ENCODE measurements at places on chromosomes 11 and 22.

GRCh38 chr11:22157531-22157930 is 35.4 kb upstream of the ANO5 start:
- no peak for DNase-seq

DNA sequence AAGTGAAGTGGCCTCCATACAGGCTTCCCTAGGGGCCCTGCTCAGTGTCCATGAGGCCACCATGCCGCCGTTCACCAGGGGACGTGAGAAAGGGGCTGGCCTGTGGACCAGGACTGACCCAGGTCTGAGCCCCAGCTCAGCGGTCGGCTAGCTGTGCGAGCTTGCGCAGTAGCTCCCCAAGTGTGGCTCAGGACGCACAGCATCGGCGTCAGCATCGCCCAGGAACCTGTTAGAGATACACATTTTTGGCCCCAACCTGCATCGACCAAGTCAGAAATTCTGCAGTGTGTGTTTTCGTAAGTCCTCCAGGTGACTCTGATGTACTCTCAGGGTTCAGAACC is 429 bp downstream of the TP53AIP1 start:
- no peak for DNase-seq

- DNase-seq: no peak
Measured at GRCh38 chr11:70378506-70379134, 19.7 kb upstream of the CTTN start.

DNA sequence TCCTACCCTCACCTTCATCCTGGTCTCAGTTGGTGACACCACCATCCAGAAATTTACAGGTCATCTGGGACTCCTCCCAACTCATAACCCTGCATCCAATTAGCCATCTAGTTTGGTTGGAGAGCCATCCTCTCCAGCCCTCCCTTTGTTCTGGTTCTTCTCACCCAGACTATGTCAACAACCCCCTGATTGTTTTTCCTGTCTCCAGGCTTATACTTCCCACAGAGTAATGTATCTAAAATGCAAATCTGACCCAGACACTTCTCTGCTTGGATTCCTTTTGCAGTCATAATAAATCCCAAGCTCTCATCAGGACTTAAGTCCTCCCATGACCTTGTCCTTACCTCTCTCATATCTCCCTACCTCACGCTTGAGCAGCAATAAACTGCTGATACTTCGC is 3.0 kb downstream of the TTC12 start:
- no peak for DNase-seq

GRCh38 chr11:102144357-102145355 is 34.4 kb downstream of the YAP1 start:
- DNase-seq: peak; percentile 7

GRCh38 chr11:122307476-122308035 is 191.5 kb upstream of the BLID start:
- no peak for DNase-seq

DNA sequence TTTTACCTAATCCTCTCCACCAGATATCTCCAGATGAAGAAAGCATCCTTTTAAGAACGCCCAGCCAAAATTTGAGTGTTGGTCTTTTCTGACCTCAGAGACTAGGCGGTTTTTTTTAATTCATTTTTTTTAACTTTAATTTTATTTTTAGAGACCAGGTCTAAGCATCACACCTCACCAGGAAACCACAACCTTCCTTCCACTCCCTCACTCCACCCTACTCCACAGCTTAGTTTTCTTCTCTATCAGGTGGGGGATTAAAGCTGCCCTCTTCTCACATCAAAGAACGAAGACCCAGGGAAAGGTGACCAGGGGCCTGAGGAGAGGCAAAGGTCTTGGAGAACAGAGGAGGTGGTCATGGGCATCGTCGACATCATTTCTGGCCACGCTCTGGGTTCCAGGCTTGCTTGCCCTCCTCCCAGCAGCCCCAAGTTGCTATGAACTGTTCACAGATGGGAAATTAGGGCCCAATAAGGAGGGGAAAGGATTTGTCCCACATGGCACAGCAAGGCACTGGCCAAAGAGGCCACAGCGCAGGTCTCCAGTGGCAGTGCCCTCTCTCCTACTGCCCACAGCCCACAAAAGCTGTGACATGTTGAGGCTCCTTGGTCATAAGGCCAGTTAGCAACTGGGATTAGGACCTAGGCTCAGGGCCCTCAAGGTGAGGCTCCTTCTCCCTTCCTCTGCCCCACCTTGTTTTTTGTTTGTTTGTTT is 1.4 kb upstream of the PEX16 start:
- DNase-seq: no peak

DNA sequence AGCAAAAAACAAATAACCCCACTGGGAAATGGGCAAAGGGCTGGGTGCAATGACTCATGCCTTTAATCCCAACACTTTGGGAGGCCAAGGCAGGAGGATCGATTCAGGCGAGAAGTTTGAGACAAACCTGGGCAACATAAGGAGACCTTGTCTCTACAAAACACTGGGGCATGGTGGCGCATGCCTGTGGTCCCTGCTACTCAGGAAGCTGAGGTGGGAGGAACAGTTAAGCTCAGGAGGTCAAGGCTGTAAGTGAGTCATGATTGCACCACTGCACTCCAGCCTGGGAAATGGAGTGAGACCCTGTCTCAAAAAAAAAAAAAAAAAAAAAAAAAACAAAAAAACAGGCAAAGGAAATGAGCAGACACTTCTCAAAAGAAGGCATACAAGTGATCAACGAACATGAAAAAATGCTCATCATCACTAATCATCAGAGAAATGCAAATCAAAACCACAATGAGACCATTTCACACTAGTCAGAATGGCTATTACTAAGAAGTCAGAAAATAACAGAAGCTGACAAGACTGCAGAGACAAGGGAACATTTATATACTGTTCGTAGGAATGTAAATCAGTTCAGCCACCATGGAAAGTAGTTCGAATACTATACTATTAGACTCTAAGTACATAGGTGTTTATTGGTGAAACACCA is 48.2 kb upstream of the SMCO4 start:
- DNase-seq: no peak

DNA sequence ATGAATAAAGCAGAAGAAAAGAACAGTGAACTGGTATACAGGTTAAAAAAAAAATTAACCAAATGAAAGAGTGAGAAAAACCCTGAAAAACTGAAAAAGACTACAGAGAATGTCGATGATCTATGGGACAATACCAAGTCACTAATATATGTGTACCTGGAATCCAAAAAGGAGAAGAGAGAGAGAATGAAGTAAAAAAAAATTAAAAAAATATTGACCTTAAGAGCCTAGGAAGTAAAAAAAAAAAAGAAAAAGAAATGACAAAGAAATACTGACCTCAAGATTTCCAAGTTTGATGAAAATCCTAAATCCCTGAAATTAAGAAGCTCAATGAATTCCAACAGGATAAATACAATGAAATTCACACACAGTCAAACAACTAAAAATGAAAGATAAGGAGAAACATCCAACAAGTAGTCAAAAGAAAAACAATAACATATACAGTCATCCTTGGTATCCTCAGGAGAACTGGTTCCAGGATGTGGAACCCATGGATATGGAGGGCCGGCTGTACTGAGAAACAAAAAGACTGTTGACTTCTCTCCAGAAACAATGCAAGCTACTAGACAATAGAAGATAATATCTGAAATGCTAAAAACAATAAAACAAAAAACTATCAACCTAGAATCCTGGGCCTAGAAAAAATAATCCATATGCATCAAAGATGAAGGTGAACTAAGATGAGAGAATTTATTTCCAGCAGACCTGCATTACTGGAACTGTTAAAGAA is 33.5 kb upstream of the SERPIND1 start:
- DNase-seq: no peak

DNA sequence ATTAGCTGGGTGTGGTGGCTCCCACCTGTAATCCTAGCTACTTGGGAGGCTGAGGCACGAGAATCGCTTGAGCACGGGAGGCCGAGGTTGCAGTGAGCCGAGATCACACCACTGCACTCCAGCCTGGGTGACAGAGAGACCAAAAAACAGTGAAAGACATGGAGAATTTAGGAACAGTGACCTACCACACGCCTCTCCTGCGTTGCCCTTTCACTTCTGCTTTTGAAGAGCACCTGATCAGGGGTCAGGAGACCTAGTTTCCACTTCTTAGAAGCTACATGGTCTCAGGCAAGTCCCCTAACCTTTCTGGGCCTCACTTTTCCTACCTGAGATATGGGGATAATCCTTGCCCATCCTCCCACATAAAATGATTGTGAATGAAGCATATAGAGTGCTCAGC is 12.2 kb downstream of the SLC35C1 start:
- no peak for DNase-seq

GRCh38 chr22:38186429-38186828 is 4.8 kb upstream of the PLA2G6 start:
- DNase-seq: no peak

GRCh38 chr11:60334005-60334620 is 7.1 kb downstream of the MS4A6E start:
- peak; percentile 33 for DNase-seq

DNA sequence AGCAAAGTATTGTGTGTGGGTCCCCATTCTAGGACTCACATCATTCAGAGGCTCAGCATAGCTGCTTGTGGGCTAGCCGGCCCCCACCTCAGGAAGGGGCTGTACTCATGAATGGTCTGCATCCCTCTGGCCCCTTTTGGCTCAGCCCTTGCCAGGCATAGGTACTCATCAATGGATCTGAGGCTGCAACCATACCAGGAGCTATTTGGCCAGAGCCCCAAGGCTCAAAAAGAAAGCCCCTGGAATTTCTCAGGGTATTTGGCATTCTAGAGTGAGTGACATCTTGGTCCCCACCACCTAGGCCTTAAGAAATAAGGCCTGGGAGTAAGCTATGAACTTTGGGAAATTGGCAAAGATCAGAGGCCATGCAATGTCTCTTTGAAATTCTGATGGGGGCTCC is 38.3 kb downstream of the PLEKHA7 start:
- DNase-seq: no peak

DNA sequence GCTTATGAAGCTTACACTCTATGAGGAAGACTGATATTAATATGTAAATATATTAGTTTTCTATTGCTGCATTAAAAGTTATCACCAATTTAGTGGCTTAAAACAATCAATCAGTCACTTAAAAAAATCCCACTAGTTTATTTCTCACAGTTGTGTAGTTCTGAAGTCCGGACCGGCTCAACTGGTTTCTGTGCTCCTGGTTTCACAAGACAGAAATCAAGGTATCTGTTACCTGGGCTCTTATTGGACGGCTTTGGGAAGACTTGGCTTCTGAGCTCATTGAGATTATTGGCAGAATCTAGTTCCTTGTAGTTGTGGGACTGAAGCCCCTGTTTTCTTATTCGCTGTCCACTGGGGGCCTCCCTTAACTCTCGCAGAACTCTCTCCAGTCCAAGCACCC is 343.0 kb downstream of the RAB38 start:
- no peak for DNase-seq

DNA sequence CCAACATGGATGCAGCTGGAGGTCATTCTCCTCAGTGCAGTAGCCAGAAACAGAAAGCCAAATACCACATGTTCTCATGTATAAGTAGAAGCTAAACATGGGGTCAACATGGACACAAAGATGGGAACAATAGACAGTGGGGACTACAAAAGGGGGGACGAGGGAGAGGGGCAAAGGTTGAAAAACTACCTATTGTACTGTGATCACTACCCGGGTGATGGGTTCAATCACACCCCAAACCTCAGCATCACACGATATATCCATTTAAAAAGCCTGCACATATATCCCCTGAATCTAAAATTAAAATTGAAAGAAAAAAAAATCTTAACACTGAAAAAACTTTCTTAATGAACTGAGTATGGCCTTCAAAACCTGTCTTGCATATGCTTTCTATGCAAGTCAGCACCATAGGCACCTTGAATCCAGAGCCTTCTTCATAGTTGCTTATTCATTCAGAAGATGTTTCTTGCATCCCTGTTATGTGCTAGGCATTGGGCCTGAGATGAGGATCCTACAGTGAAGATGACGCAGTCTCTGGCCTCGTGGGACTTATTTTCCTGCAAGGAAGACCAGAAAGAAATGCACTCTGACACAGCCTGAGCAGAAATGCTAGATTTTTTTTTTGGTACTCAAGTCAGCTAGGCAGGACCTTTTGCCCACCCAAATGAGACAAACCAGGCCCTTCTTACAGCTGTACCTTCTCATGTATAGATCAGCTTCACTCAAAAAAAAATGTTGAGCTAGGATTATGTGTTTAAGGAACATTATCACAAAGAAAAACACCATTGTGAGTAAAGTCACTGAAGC is 21.0 kb downstream of the NNMT start:
- no peak for DNase-seq

DNA sequence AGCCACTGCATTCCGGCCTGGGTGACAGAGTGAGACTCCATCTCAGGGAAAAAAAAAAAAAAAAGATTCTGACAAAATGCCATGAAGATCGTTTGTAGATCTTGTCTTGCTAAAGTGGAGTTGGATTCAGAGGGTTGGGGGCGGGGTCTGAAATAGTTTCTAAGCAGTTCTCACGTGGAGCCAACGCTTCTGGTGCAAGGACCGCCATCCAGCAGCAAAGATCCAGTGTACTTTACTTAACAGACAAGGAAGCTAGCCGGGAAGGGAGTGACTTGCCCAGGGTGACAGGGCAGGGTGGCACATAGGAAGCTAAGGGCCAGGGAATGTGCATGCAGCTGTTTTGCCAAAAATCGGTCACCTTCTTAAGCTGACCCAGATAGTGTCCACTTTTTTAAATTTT is 27.4 kb downstream of the APOL1 start:
- no peak for DNase-seq

- DNase-seq: no peak
Measured at GRCh38 chr11:120173807-120174206, 35.9 kb upstream of the TRIM29 start.

DNA sequence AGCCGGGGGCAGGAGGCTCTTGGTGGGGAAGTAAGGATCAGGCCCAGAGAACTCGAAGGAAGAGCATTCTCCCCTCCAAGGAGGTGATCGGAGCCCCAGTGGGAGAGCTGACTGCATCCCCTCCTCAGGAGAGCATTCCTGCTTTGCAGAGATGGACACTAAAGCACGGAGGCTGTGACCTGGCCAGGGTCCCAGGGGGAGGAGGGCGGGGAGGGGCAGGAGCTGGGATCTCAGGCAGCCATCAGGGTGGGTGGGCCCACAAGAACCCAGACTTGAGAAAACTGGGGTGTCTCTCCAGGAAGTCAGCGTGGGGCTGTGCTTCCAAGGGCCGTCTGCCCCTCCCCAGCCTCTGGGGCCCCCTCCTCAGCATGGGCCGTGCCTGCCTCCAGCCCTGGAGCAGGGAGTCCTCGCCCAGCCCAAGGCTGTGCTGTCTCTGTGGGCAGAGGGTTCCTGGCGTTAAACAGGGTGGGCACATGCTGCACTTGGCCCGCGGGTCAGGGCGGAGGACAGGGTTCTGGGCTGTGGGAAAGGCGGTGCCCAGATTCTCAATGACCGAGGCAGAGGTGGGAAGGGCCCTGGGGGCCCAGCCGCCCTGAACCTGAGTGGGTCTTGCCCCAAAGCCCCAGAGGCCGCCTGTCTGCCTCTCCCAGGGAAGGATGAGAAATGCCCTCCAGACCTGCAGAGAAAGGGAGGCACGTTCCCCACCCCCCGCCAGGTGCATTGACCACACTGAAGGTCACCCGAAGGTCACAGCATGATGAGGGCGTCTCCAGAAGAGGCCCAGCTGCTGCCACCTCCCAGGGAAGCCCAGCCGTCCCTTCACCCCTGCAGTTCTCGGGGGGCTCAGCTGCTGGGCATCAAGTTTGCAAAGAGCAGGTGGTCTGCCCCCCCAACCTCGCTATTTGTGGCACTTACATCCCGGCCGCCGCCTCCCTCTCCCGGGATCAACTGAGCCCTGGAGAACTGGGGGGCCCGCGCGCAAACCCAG is 643 bp downstream of the CEND1 start:
- no peak for DNase-seq

- DNase-seq: peak; percentile 29
Measured at GRCh38 chr11:111445586-111445985, 66.5 kb upstream of the POU2AF1 start.

Data from HFFc6 (cell line).